Activated naive CD8-positive, alpha-beta T cell treated with anti-CD3 and anti-CD28 coated beads for 36 hours (primary cell): ENCODE measurements at places on chromosomes 1 and 21. TPM values are rescaled to one million over a fixed set of nuclear protein-coding genes. Genes with fewer than 3 reads are reported as not detected.
A peak's percentile ranks its signal among the peaks of the same experiment; 100 is the strongest.

GRCh38 chr1:207565546-207566468, 69.8 kb downstream of the CR1 start:
- H3K4me3 ChIP-seq = no peak overlapping the region
- H3K4me1 ChIP-seq = no peaks in the 10 kb centered on the region
- no peaks in the 10 kb centered on the region for H3K27me3 ChIP-seq
- H3K36me3 ChIP-seq = no peaks in the 10 kb centered on the region
- DNase-seq = no peak
- H3K27ac ChIP-seq = no peak overlapping the region

Gene LRIF1
- total RNA-seq = 14.6 TPM

DNA sequence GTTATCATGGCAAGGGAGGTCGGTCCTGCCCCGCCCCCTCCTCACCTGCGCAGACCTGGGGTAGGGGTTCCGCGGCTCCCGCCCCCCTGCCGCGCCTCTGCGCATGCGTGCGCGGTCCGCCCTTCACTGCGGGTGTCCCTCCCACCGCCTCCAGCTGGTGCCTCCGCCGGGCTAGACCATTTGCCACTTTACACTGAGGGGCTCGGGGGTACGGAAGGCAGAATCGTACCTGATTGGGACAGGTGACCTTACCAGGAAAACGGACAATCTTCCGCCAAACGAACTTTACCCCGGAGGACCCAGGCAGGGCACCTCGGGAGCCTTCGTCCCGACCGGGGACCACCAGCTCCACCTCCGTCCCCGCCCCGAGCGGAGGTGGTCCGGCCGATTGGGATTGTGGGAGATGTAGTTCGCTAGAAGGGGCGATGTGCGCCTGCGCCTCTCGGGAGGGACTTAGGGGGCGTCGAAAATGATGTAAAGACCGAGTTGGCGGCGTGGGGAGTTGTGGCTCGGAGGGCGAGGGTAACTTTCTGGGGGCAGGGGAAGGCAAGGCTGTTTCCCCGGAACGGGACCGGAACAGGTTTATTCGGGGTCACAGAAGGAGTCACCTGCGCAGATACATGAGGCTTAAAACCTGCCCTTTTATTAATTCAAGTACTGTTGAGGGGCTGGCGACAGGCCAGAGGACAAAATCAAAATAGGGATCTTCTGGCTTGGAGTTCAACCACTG, at the start of gene DNAJC28:
TSS of gene DNAJC28 (minus strand) at position 344 of the 730 bp plus-strand sequence. CDS start 2,323 bp downstream, outside the sequence.
- peak; percentile 95 for DNase-seq
- no peaks in the 10 kb centered on the region for H3K27me3 ChIP-seq
- peak within 1 kb of the TSS; percentile 85 for H3K27ac ChIP-seq
- H3K4me1 ChIP-seq = peaks cover 10% of the 10 kb centered on the region
- H3K36me3 ChIP-seq = no peaks in the 10 kb centered on the region

Gene PRKAA2
- 0.02 TPM for total RNA-seq

GRCh38 chr1:14442669-14443068, 155.8 kb upstream of the KAZN start:
- H3K27ac ChIP-seq = no peak overlapping the region
- no peaks in the 10 kb centered on the region for H3K36me3 ChIP-seq
- H3K27me3 ChIP-seq = peaks cover 6% of the 10 kb centered on the region
- DNase-seq = no peak
- no peaks in the 10 kb centered on the region for H3K4me1 ChIP-seq

Gene PDE4B
- total RNA-seq = 22.3 TPM

DNA sequence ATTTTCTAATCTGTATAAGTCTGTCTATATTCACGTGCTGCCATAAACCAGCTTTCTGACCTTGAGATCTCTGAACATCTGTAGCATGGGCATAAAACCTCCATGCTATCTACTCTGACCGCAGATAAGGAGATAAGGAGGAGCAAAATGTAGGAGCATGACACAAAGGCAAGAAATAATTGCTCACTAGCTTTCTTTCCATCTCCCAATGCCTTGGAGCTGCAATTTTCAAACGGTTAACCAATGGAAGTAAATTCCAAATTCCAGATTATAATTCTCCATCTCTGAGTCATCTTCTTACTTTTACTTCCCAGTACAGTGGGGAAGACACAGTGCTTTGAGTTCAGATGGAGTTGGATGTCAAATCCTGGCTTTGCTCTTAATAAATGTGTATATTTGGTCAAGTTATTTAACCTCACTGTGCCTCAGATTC, 41.6 kb downstream of the CD58 start:
- no peak for DNase-seq
- no peak overlapping the region for H3K4me3 ChIP-seq
- H3K27me3 ChIP-seq = no peaks in the 10 kb centered on the region
- no peak overlapping the region for H3K27ac ChIP-seq

Gene TMPRSS3
- total RNA-seq = 50.7 TPM

- H3K36me3 ChIP-seq = no peaks in the 10 kb centered on the region
- no peak overlapping the region for H3K4me3 ChIP-seq
- DNase-seq = peak; percentile 50
- H3K27me3 ChIP-seq = peaks cover 65% of the 10 kb centered on the region
- no peak overlapping the region for H3K27ac ChIP-seq
These were observed 57.3 kb downstream of the NKAIN1 start for GRCh38 chr1:31182352-31182751.

- no peaks in the 10 kb centered on the region for H3K36me3 ChIP-seq
- no peak overlapping the region for H3K4me3 ChIP-seq
- DNase-seq = no peak
- H3K27ac ChIP-seq = no peak overlapping the region
- H3K4me1 ChIP-seq = no peaks in the 10 kb centered on the region
- H3K27me3 ChIP-seq = peaks cover 3% of the 10 kb centered on the region
These were observed 28.7 kb downstream of the MARK1 start for GRCh38 chr1:220556641-220557040.

DNA sequence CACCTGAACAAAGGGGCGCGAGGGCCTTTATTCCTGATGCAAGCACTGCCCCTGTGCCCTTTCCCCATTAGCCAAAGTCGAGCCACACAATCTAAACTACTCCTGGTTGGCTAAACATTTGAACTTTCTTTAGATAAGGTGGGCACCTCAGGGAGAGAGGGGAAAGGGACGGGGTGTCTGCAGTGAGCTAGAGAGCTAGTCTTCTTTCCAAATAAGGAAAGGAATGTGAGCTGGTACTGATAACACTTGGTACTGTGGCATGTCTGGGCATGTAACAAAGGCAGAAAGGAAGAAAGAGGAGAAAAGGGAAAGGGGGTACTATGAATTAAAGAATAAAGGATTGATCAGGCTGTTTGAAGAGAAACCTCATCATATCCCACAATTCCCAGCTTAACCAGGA, 62.8 kb downstream of the OVGP1 start:
- H3K27me3 ChIP-seq = peaks cover 32% of the 10 kb centered on the region
- no peak overlapping the region for H3K27ac ChIP-seq
- no peak overlapping the region for H3K4me3 ChIP-seq
- H3K36me3 ChIP-seq = no peaks in the 10 kb centered on the region

- peaks cover 4% of the 10 kb centered on the region for H3K4me1 ChIP-seq
- DNase-seq = no peak
- no peak overlapping the region for H3K27ac ChIP-seq
- no peak overlapping the region for H3K4me3 ChIP-seq
- H3K27me3 ChIP-seq = no peaks in the 10 kb centered on the region
- H3K36me3 ChIP-seq = peaks cover 2% of the 10 kb centered on the region
These were observed 115.2 kb downstream of the TGFBR3 start for GRCh38 chr1:91770667-91771268.

GRCh38 chr1:203509135-203509534, 15.2 kb downstream of the OPTC start:
- no peak overlapping the region for H3K27ac ChIP-seq
- H3K36me3 ChIP-seq = no peaks in the 10 kb centered on the region
- H3K4me1 ChIP-seq = peaks cover 18% of the 10 kb centered on the region
- no peak overlapping the region for H3K4me3 ChIP-seq

DNA sequence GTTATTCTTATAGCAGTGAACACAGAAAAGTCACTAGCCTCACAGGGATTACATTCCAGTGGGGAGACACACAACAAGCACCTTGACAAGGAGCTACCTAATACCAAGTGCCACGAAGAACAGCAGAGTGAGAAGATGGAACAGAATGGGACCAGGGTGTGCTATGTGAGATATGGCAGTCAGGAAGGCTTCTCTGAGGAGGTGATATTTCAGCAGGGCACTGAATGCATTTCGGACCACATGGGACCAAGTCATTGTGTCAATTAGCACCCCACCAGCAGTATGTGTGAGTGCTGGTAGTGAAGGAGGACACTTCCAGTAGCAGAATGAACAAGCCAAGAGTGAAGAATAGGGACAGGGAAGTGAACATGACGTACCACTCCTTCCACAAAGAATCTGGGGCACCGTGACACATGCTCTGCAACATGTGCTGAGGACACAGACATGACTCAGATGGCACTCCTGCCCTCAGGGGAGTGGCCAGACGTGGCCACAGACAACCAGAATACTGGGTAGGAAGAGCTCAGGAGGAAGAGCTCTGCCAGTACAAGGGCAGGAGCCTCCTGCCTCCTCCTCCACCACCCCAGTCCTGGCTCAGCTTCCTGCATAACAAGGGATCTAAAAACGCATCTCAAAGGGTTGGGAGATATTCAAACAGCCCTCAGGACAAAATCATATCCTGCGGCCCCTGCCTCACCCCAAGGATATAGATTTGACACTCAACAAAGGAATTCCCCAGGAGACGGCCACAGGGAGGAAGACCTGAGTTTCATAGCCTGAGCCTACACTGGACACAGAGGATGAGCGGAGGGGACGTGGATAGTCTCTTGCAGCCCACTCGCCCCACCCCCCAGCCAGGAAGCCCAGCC, 102.5 kb downstream of the TRABD2B start:
- H3K27me3 ChIP-seq = peaks cover 4% of the 10 kb centered on the region
- H3K36me3 ChIP-seq = no peaks in the 10 kb centered on the region
- no peak overlapping the region for H3K4me3 ChIP-seq
- no peak overlapping the region for H3K27ac ChIP-seq

Gene GSTM1
- total RNA-seq = not detected

GRCh38 chr1:23341931-23342692, 2.0 kb downstream of the HNRNPR start:
- no peaks in the 10 kb centered on the region for H3K27me3 ChIP-seq
- peaks cover 48% of the 10 kb centered on the region for H3K36me3 ChIP-seq
- H3K4me3 ChIP-seq = peak overlapping the region; percentile 91
- peaks cover 53% of the 10 kb centered on the region for H3K4me1 ChIP-seq
- no peak for DNase-seq
- H3K27ac ChIP-seq = peak overlapping the region; percentile 94

GRCh38 chr1:87017998-87018672, 103.7 kb downstream of the HS2ST1 start:
- no peak overlapping the region for H3K4me3 ChIP-seq
- no peaks in the 10 kb centered on the region for H3K27me3 ChIP-seq
- H3K36me3 ChIP-seq = peaks cover 17% of the 10 kb centered on the region
- no peak for DNase-seq
- no peak overlapping the region for H3K27ac ChIP-seq

Gene CCDC190
- total RNA-seq = not detected

DNA sequence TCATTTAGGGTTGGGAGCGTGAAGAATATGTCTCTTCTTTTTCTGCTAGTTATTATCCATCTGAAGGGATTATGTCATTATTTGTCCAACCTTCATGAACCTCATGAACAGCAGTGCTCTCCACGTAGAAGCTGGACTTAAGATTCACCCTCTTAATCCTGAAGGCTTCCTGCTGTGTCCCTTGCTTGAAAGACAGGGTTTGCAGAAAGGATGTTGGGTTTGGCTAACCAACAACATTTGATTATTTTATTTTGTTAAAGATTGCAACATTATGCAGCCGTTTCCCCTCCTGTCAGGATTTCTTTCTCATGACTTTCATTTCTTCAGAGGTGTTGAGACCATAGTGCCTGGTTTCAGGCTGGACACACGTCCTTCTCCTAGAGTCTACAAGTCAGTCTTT, 75.2 kb downstream of the NGF start:
- no peak for DNase-seq
- no peak overlapping the region for H3K27ac ChIP-seq
- H3K27me3 ChIP-seq = peaks cover 4% of the 10 kb centered on the region

Gene KRTAP12-1
- total RNA-seq = not detected

Gene MAP1LC3C
- not detected for total RNA-seq

- no peak overlapping the region for H3K27ac ChIP-seq
- DNase-seq = no peak
- peaks cover 14% of the 10 kb centered on the region for H3K36me3 ChIP-seq
- peaks cover 2% of the 10 kb centered on the region for H3K4me1 ChIP-seq
- no peaks in the 10 kb centered on the region for H3K27me3 ChIP-seq
These were observed 40.6 kb downstream of the CAPN2 start for GRCh38 chr1:223752721-223753515.

GRCh38 chr1:211521102-211521815, 29.3 kb upstream of the RD3 start:
- H3K27ac ChIP-seq = no peak overlapping the region
- no peak overlapping the region for H3K4me3 ChIP-seq
- no peaks in the 10 kb centered on the region for H3K27me3 ChIP-seq
- H3K36me3 ChIP-seq = no peaks in the 10 kb centered on the region

DNA sequence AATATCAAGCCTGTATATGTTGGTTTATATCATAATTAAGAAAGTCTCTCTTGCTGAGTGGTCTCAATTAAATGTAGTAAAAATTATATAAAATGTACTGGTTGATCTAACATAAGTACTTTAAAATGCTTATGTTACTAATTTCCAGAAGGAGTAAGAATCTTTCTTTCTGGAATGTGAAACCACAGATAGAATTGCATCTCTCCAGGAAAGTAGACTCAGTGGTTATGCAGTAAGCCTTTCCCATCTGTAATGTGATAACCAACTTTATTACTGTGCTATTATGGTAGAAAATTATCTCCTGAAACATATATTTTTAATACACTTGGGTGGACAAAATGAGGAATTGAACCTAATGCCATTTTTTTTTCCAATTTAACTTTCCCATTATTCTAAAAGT, 8.9 kb upstream of the RALGPS2 start:
- no peak for DNase-seq
- H3K4me3 ChIP-seq = no peak overlapping the region
- H3K4me1 ChIP-seq = no peaks in the 10 kb centered on the region
- H3K27ac ChIP-seq = no peak overlapping the region
- no peaks in the 10 kb centered on the region for H3K36me3 ChIP-seq

DNA sequence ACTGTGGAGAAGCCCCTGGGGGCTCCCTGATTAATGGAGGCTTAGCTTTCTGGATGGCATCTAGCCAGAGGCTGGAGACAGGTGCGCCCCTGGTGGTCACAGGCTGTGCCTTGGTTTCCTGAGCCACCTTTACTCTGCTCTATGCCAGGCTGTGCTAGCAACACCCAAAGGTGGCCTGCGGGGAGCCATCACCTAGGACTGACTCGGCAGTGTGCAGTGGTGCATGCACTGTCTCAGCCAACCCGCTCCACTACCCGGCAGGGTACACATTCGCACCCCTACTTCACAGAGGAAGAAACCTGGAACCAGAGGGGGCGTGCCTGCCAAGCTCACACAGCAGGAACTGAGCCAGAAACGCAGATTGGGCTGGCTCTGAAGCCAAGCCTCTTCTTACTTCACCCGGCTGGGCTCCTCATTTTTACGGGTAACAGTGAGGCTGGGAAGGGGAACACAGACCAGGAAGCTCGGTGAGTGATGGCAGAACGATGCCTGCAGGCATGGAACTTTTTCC, 24.8 kb downstream of the PCSK9 start:
- DNase-seq = no peak
- H3K4me1 ChIP-seq = peaks cover 3% of the 10 kb centered on the region
- H3K36me3 ChIP-seq = peaks cover 24% of the 10 kb centered on the region
- H3K4me3 ChIP-seq = no peak overlapping the region
- no peaks in the 10 kb centered on the region for H3K27me3 ChIP-seq
- H3K27ac ChIP-seq = no peak overlapping the region
